Cardiac septum (tissue), 1 donor: ENCODE measurements at places on chromosomes 12 and 14.
A peak's percentile ranks its signal among the peaks of the same experiment; 100 is the strongest.

GRCh38 chr14:25836636-25837035 is 761.2 kb downstream of the NOVA1 start:
- DNase-seq, result no peak

GRCh38 chr12:117571321-117571720 is 209.9 kb upstream of the NOS1 start:
- no peak for DNase-seq

DNA sequence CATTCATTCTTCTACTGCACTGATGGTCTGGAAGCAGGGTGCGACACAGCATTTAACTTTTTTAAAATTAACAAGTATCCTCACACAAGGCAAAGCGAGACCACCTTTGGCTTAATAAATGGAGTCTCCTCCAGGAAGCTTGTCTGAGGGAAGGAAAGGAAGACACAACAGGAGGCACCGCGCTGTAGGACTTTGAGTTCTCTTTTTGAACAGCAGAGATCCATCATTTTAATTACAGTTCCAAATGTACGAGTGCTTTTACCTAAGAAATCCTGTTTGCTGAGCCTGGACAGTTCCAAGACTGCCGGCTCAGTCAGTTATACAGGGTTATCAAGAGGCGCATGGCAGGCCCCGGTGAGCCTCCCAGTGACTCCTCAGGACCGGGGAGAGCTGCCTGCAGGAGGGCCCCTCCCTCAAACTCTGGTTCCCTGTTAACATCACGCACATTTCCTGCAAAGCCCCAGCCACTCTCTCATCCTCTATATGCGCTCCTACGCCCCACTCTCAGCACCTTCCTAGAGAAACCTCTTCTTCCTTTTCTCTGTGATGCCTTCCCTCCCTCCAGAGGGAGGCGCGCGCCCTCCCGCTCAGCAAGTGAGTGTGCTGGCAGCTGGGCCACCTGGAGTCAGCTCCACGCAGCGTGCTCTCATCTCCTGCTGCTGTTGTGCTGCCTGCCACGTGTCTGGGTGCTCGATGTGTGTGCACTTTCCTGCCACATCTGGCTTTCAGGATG is 46.1 kb downstream of the STX2 start:
- DNase-seq, result peak; percentile 33

DNA sequence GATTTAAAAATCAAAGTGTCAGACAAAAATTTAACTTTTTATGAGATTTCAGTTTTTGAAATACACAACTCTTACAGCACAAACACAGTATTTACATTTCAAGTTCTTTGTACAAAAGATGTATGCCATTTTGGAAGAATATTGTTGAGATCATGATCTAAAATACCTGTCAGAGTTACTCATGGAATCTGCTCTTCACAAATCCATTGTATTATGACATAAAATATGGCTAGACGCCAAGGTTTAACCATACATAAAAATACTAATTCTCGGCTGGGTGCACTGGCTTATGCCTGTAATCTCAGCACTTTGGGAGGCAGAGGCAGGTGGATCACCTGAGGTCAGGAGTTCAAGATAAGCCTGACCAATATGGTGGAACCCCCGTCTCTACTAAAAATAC is 6.2 kb upstream of the SYCP3 start:
- no peak for DNase-seq

DNA sequence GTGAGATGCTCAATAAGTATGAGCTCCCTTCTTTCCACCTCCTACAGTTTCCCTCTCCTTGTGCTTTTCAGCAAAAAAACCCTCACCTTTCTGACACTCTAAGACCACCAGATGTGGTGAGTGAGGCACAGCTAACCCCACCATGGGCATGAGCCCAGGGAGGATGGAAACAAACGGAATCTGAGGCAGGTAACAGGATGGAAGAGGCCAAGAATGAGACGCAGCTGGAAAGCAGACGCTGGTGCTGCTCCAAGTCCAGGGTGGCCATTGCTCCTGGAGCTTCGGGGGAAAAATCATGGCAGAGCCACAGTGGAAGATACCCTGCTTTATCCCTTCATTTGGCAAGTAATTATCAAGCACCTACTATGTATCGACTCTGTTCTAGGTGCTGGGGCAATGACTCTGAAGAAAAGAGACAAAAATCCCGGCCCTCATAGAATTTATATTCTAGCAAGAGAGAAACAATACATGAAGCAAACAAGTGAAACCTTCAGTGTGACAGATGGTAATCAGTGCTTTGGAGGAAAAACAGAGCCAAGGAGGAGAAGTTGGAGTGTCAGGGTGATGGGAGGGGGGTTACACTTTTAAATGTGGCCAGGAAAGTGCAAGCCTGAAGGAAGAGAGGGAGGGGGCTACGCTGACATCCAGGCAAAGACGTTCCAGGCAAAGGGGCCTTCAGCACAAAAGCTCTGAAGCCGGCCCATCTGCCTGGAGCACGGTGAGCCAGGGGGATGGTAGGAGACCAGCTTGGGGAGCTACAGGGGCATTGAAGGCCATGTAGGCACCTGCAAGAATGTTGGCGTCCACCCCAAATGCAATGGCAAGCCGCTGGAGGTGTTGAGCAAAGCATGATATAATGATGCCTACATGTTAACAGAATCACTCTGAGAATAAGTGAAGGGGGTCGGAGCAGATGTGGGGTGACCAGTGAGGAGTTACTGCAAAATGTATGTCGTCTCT is 154.2 kb downstream of the DPF3 start:
- peak; percentile 63 for DNase-seq

- no peak for DNase-seq
These were observed 35.6 kb downstream of the DAD1 start for GRCh38 chr14:22553445-22553844.

DNA sequence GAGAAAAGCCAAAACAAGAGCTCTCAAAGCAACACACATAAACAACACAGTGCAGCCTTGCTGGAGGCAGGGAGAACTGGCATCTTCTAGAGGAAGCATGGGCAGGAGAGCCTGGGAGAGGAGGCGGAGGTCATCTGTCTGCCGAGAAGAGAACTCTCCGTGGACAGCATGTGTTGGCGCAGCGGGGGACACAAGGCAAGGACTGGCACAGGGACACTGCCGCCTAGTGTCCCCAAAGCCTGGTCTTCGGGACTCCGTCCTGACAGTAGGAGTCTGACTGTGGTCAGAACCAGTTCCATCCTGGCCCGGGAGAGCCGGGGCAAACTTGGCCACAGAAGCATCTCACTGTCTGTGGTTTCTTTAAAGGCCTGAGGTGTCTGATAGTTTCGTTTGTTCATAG is 47.3 kb downstream of the KCNA1 start:
- DNase-seq, result no peak

DNA sequence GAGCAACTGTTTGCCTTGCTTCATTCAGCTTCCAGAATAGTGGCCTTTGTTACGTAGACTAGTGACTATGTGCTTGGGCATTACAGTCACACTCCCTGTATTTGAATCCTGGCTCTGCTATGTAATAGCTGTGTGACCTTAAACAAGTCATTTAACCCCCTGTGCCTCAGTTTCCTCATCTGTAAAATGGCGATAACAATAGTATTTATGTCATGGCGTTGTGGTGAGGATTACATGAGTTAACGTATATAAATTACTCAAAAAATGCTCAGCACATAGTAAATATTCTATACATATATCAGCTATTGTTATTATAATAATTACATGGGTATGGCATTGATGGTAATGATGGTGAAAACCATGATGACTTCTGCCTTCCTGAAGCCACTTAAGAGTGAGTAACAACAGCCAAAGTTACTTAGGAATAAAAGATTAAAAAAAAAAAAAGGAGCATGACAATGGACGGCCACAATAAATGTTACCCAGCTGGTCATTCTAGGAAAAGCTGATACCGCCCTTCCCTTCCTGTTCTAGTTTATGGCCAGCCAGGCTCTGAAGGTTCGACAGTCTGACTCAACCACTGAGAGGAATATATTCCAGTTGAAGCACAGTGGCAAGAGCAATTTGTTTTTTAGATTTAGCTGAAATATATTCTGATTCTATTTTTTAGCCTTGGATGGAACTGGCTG is 9.9 kb upstream of the ADIPOR2 start:
- no peak for DNase-seq

- DNase-seq, result no peak
These were observed 1.9 kb downstream of the FAM222A start for GRCh38 chr12:109715310-109716091.

DNA sequence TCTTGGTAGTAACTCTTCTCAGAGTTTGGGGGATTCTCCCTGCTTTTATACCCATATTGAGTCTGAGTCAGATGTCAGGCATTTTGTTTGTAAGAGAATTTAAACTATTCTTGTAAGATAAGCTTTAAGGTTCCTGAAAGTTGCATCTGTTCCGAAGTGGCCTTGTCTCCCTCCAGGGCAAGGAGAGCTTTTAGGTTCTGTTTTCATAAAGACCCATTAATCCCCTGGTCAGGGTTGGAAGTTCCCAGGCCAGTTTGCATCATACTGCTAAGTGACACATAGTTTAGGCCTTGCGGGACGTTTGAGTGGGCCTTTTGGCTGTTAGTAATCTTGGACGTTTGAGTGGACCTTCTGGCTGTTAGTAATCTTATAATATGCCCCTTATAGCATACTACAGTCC is 396.7 kb downstream of the NPAS3 start:
- DNase-seq, result no peak

DNA sequence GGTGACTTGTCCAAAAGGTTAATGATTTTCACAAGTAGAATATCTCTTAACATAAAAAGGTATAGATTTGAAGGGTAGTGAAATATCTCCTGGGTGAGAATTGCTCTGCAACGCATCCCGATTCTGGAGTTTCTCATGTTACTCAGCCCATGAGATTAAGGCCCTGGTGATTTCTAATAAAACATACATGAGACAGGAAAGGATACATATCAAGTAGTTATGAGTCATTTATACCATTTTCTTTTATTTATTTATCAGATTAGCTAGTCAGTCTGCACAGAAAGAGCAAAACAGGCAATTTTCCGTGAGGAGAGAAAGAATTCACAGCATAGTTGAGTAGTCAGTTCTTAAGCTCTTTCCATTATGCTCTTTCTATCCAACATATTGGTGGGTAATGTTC is 535.6 kb upstream of the ATP2B1 start:
- no peak for DNase-seq

- DNase-seq, result no peak
These were observed 60.8 kb upstream of the SLC38A4 start for GRCh38 chr12:46886541-46887041.

GRCh38 chr12:127728285-127728684 is 538.7 kb upstream of the TMEM132C start:
- no peak for DNase-seq

- no peak for DNase-seq
These were observed 18.1 kb upstream of the PTCSC3 start for GRCh38 chr14:36194663-36195062.

DNA sequence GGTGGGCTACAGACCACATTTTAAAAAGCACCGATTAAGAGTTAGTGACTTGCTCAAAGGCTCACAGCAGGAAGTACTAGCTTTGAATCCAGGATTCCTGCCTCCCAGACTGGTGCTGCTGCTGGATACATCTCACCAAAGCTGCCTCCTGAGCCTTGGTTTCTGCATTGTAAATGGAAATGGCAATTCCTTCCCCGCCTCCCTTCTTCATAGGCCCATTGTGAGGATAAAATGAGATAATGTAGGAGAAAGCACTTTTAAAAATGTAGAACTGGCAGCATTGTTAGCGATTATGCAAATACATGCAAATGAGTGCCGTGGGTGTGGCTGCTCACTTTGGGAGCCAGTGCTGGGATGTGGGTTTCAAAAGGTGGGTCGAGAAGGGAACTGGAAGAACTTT is 15.4 kb downstream of the PDE1B start:
- no peak for DNase-seq

DNA sequence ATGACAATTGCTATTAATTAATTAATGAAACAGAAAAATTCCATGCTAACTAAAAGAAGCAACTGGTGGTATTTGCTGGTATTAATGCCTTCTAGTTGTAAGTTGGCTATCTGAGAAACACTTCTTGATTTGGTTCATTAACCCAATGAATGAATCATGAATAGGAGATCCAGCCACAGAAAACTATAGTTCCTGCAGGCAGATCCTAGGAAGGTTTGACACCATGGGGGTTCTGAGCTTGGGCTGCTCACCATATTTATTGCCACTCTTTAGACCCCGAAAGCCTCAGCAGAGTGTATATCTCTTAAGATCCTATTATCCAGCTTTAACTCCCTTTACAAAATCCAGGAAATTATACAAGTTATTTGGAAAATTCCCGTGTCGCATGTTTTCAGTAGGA is 81.4 kb upstream of the REP15 start:
- no peak for DNase-seq

DNA sequence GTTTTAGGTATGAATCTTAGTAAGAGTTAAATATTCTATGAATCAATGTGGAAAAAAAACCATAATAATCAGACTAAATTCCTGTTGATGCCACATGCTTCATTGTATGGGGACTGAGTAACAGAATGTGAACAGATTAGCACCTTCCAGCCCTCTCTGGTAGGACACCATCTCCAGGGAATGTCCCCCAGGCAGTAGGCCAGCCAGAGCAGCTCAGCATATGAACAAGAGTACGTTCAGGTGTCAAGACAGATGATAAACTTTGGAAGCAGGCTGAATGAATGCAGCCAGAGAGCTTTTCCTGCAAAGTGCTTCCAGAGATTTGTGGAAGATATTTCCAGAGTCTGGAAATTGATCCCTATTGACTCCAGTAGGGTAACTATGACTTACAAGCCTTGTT is 204.4 kb downstream of the RPS29 start:
- DNase-seq, result no peak

- no peak for DNase-seq
These were observed 98.4 kb downstream of the GTF2A1 start for GRCh38 chr14:81122326-81122725.
